CD4-positive, alpha-beta T cell treated with Interferon gamma for 1 hour (primary cell): ENCODE measurements at places on chromosomes 1 and 21.

DNA sequence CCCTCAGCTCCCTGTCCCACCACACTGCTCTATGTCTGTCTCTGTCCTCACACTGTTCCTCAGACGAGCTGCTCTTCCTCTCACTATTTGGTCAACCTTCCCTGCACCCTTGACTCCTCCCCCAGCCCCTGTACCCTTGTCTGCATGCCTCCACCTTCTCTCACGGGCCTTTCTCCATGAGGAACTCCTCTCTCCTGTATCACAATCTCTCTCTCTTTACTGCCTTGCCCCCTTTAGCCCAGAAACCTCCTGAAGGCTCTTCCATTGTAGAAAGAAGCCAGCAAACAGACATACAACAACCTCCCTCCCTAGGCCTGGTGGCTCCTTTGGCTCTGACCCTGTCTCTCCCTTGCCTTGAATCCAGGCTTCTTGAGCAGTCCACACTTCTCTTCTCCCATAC lies 251.6 kb upstream of the CSF3R start:
- no peak for DNase-seq

- DNase-seq: no peak
Measured at GRCh38 chr21:33729641-33730040, 87.3 kb downstream of the ITSN1 start.

GRCh38 chr1:248901578-248901977 lies 4.5 kb upstream of the PGBD2 start:
- DNase-seq: no peak

GRCh38 chr1:231385416-231385748 lies 36.7 kb downstream of the EGLN1 start:
- no peak for DNase-seq

DNA sequence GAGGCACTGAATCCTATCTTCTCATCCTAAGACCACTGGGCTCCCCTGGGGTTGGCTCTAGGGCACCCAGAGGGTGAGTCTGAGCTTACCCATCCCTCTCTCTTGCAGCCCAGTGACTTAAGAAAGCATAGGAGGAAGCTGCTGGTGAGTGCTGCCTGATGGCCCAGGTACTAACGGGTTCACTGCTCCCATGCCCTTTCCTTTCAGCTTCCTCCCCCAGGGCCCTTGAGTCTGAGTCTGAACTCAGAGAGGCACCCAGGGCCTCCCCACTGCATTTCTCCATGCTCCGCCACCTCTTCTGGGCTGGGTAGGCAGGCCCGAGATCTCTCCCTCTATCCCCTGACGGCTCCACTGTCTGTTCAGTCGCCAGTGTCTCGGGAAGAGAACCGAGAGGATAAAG lies 29.7 kb downstream of the PPFIA4 start:
- DNase-seq: no peak

DNA sequence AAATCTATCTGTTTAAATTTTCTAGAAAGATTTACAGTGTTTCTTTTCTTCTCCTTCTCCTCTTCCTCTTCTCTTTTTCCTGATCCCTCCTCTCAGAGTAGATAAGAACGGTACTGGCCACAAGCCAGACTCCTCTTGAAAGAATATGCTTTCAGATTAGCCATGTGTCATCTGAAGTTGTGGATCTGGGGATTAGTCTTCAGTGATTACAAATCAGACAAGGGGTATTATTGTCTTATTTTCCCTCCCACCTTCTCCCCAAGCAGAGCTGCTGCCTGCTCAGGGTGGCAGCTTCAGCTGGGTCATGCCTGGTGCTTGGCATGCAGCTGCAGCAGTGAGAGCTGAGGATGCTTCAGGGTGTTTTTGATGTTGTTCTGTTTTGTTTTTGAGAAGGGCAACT lies 42.7 kb downstream of the SGIP1 start:
- DNase-seq: no peak

DNA sequence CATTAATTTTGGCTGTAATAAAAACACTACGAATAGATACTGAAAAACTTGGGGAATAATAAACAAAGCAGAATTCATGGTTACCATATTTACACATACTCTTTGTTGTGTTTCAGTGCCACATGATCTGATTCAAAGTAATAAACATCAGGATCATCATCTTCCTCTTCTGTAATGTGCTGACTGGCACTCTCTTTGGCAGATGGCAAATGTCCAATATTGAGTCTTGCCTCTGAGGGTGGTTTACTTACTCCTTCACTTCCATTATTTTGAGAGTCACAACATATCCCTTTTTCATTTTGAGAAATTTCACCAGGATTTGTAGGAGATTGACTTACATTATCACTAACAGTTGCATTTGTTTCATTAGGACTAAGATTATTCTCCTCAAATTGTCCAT lies 50.7 kb downstream of the ZZZ3 start:
- DNase-seq: no peak

DNA sequence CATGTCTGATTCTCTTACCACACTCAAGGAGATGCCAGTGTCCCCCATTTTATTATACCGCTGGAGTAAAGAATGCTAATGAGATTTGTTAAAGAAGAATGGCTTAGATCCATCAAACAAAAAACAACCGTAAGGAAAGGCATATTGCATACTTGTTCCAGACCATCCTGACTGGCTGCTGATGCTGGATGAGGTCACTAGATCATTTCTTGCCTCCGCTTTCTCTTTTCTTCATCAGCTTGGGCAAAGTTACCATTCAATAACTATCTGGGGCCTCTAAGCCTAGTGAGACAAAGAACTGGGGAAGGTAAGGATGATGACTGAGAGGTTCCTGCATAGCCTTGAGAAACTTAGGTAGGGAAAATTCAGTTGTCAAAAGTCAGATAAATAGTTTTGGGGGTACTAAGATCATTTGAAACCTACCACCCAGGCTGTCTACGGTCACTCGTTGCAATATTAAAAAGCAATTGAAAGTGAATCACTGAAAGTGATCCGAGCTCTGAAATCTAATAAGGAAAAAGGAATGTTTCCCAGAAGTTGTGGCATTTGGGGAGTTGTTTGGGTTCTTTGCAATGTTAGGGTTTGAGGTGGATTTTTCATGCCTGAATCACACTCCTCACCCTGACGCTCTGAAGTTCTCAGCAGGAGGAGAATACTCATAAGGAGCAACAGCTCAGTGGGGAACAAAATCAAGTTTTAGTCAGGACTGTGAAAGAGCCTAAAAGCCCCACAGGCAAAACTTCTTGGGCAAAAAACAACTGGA lies 176.8 kb downstream of the HHIPL2 start:
- no peak for DNase-seq
